GM03348 (cell line): ENCODE measurements at places on chromosomes 12 and 14.
A peak's percentile ranks its signal among the peaks of the same experiment; 100 is the strongest.

DNA sequence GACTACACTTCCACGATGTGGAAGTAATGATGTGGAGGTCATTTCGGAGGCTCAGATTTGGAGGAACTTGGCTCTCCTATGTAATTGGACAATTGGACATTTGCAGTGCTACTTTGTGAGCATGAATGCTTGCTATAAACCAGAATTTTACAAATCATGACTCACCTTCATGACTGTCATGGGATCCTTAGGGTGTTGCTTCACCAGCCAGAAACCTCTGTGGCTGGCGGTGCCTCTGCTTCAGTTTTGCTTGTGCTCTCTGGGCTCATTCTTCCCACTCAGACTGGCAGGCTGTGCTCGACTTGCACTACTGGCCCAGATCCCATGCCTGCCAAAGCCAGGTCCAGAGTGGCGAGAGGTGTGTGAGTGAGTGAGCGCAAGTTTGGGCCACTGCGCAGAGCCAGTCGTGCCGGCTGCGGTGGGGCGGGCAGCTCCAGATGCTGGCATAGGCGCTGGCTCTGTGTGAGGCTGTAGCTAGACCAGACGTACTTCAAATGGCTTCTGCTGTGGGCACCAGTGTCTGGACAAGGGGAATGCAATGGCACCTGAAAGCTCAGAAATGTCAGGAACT lies 387.8 kb downstream of the AEBP2 start:
- no peak for DNase-seq

DNA sequence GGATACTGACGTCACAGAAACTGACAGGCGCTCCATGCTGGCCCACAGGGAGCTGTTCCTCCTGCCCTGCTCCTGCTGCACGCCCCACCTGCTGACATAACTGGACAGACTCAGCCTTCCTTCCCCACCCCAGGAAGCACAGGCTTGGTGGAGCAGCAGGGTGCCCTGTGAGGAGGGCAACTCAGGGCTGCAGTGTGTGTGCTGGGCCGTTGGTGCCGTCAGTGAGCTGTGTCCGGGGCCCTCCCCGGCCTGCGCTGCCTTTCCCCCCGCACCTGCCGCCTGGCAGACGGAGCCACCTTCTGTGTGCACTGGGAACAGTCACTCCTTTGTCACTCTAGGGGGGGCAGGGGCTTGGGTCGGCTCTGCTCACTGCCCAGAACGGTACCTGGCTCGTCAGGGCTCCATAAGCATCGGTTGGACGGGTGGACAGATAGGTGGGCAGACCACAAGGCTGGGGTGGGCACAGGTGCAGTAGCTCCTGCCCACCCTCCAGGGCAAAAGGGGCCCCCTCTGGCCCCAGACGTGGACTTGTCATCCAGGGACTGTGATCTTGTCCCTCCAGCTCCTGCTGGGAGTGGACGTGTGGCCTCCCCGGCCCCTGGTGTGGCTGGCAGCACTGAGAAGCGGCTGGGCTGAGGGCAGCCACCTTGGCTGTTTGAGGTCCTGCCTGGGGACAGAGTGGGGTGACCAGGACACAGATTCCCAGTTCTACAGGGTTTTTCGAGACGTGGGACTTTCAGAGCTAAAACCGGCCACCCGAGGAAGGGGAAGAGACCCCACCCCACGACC lies 32.8 kb downstream of the FBRSL1 start:
- no peak for DNase-seq

DNA sequence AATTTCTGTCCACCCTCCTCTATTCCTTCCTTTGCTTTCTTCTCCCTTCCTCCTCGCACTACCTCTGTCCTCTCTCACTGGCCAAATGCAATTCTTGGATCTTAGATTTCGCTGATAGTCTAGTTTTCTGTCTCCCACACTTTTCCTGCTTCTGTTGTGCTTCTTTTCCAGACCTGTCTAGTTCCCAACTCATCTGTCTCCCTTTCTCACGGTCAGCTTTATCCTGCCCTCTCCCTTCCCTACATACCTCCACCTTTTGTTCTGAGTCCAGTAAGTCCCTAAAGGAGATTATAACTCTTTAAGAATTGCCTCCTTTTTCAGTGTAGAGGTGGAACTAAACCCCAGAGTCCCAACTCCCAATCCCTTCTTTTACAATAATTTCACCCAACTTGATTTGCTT lies 880 bp upstream of the MMP14 start:
- DNase-seq = no peak

- DNase-seq = no peak
These were observed 330.9 kb downstream of the TMEM121 start for GRCh38 chr14:105857220-105857825.

- DNase-seq = no peak
These were observed 25.9 kb downstream of the EPS8 start for GRCh38 chr12:15763328-15763727.

GRCh38 chr14:71538938-71539649 lies 393.1 kb upstream of the RGS6 start:
- peak; percentile 11 for DNase-seq

GRCh38 chr12:85985996-85986395 lies 111.9 kb downstream of the NTS start:
- no peak for DNase-seq

DNA sequence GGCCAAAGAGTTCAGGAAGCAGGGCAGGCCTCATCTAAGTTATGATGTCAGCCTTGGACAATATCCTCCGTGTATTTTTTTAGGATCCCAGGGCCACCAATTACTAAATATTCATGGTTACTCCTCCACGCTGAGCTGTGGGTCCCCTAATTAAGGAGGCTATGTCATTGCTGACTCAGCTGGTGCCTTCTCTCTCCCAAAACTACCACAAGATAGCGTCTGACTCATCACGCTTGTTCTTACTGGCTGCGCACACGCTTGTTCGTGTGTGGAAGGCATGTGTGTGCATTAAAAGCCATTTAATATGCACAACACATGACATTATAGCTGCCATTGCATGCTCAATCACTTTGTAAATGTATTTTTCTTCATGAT lies 78.3 kb downstream of the GSC start:
- DNase-seq = no peak

DNA sequence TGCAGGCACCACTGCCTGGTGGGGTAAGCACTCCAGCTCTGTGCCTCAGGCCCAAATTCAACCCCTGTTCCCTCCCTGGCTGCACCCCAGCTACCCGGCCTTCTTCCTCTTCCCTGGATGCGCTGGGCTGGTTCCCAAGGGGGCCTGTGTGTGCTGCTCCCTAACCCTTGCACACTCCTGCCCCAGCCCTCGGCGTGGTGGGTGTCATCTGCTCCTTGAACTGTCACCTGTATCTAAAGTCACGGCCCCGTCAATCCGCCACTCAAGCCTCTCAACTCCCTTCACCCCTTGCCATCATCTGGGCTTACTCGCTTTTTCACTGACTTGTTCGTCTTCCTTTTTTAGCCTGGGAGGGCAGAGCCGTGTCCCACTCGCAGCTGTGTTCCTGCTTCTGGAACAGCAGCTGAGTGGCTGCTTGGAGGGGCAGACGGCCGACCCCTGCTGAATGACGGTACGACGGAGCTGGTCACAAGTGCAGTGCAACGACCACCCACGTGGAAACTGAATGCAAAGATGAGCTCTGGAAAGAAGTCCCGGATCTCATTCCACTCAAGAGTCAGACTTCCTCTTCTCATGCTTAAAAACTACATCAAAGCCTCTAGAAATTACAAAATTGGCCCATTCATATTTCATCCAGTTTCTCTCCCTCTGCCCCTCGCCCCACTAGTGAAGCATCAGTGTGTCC lies 138.9 kb downstream of the PIWIL1 start:
- no peak for DNase-seq

- DNase-seq = peak; percentile 31
These were observed 457.7 kb upstream of the TMEM132C start for GRCh38 chr12:127809275-127809674.

- no peak for DNase-seq
These were observed 12.0 kb downstream of the MEG3 start for GRCh38 chr14:100837805-100838350.

GRCh38 chr14:94390372-94391086 lies 2.1 kb upstream of the SERPINA1 start:
- no peak for DNase-seq

GRCh38 chr12:76688631-76689030 lies 75.3 kb upstream of the ZDHHC17 start:
- DNase-seq = no peak

DNA sequence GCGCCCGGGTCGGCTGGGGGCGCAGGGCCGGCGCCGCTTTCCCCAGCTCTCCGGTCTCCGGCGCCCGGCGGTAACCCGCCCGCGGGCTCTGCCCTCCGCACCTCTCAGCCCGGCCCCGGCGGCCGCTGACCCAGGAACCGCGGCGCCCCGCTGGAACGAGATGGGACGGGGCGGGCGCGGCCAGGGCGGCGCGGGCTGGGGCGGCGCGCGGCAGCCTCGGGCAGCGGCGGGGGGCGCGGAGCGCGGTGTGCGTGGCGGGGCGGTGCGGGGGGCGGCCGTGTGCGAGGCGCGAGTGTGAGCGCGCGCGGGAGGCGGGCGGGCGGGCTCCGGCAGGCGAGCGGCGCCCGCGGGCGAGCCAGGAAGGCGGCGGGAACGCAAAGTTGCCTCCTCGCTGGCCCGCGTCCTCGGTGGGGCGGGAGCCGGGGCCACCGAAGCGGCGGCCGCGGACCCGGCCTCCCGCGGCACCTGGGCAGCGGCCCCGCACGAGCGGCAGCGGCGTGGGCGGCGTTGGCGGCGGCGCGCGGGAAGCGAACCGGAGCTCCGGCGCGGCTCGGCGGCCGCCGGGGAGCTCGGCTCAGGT lies 671 bp upstream of the DIO3 start:
- no peak for DNase-seq

- no peak for DNase-seq
These were observed 301.4 kb upstream of the NOS1 start for GRCh38 chr12:117662620-117663395.

DNA sequence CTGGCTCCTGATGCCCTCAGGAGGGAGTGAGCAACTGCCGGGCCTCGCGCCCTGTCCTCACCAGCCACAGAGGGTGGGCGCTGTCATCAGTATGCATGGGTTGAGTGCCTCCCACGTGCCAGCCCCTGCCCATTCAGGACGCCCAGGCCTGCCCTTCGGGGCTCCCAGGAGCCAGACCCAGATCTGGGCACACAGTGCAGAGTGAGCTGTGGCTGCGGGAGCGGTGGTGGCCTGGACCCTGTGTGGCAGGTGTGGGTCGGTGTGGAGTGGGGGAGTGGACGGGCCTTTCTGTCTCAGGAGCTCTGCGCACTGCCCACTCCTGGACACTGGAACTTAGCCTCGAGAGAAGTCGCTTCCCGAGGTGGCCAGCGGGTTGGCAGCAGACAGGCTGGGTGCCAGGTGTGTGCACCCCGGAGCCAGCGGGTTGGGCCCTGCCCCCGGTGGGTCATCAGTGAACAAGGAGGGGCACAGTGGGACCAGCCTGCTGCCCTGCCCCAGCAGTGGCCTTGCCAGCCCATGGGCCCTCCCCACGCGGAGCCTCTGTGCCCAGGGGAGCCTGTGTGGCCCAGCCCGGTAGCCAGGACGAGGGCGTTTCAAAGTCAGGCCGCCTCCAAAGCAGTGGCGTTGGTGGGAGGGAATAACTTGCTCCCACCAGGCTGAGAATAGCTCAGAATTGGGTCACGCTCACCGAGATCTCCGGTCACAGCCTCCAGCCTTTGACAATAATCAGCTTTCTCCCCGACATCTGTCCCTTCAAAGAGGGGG lies 9.5 kb downstream of the TRMT61A start:
- DNase-seq = no peak

- no peak for DNase-seq
These were observed 56.4 kb upstream of the CISTR start for GRCh38 chr12:53808023-53808705.

GRCh38 chr12:131120831-131121271 lies 167.1 kb downstream of the ADGRD1 start:
- DNase-seq = no peak

- peak; percentile 55 for DNase-seq
These were observed 618 bp downstream of the RNF34 start for GRCh38 chr12:121400332-121401139.

DNA sequence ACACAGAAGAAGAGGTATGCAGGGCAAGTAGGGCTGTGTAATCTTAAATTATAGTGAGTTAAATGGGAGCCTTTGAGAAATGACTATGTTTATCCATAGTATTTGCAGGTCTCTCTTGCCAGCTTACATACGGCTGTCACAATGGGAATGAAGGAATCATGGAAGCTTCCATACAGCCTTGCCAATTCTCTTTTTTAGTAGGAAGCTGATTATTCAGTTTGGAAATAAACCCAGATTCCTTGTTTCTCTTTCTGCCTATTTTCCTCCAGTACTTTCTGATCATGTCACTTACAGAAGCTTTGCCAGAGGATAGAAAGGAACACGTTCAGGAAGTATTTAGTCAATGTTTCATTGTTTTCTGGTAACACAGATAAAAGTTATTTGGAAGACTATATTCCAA lies 217.4 kb upstream of the DIO2 start:
- DNase-seq = no peak

DNA sequence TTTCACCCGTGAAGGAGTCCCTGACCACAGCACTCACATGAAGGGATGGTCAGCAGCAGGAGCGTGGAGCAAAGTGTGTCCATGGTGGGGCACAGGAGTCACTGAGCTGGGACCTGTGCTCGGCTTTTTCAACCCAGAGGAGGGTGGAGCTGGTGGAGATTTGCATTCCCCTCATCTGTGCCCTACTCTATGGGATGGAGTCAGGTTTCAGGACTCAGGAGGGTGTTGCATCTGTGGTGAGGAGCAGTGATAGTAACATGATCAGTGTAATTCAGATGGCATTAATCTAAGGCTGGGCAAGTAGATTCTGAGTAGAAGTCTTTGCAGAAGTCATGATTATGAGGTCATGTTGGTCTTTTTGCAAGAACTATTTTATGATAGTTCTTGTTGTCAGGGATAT lies 511.9 kb downstream of the TMEM121 start:
- no peak for DNase-seq

DNA sequence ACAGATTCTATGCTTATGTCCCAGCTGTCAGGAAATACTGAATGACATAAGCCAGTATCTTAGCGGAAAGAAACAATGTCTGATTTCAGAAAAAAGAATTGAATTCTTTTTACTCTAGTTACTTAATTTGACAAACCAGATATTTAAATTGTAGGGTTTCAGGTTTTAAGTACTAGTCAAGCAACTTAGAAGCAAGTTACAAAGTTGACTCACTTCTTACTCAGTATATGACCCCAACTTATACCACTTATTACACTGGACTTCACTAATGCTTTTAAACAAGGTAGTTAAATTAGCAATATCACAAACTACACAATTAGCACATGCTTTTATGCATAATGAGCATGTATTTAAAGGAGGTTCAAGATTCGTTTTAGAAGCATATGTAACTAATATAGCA lies 7.1 kb downstream of the GMFB start:
- no peak for DNase-seq

DNA sequence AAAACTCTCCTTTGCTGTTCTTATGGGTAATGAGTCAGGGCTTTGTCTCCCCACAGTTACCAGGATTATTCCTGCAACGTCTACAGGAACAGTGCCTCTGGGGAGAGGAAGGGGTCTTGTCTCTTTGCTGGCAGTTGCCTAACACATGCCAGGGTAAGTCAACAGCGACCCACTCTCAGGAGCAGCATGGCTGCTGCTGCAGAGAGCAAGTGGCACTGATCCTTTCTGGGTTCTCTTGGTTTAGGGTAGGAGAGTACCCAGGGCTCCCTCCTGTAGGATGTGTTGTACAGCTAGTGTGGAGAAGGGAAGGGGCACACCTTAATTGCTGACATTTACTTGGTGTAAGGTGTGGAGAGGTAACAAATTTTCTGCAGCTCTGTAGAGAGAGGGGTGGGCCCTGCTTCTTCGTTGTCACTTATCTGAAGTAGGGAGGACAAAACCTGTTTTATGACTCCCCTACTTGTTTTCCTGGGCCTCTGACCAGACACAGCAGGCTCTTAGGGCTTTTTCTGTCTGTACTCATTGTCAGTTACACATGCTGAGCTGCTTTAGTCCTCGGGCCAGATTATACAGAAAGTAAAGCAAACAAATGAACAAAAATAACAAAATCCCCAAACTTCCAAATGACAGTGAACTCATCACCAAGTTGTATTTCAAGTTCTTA lies 168.2 kb downstream of the ACSS3 start:
- no peak for DNase-seq
